Tongue (tissue), 3 donors: ENCODE measurements at places on chromosomes 3 and 15. TPM values are rescaled to one million over a fixed set of nuclear protein-coding genes. Genes with fewer than 3 reads are reported as not detected.

DNA sequence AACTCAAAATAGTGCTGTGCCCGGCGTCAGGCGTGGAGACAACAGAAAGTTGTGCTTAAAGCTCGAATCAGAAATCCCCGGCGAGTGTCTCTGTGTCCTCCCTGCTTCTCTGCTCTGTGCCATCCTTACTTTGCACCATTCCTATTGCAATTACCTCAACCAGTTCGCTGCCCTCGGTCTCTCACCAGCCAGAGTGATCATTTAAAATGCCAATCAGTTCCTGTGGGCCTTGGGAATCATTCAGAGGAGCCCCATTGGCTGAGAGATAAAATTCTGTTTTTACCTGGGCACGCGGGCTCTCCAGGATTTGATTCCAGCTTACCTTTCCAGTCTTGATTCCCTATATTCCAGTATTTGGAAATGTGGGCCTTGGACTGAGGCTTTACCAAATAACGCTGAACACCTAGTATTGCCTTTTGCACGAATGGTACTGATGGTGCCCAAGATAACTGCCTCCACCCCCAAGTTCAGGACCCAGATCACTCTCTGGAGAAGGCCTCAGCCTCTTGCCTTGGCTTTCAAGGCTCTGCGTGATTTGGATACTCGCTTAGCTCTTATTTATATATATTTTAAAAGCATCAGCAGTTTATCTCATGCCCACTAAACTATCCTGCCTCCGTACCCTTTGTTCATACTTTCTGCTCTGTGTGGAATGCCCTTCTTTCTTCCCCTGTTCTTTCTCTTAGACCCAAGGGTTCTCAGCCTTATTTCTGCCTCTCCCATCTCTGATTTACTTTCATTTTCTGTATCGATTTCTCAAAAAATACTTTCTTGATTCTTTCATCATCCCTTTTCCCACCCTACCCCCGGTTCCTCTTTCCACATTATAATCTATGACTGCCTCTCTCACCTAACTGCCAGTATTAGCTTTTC lies 863 bp downstream of the PSMA4 start:
- no peak for DNase-seq

Gene A4GNT
- not detected for total RNA-seq

- peak; percentile 37 for DNase-seq
These were observed 74.3 kb downstream of the TJP1 start for GRCh38 chr15:29747837-29748417.

- peak; percentile 91 for DNase-seq
These were observed 41.1 kb downstream of the LYZL4 start for GRCh38 chr3:42369304-42369703.

Gene CHRD
- total RNA-seq, result 33.5 TPM

GRCh38 chr15:40054605-40054854 lies 15.5 kb upstream of the SRP14 start:
- no peak for DNase-seq

GRCh38 chr3:129476586-129476985 lies 36.6 kb downstream of the IFT122 start:
- no peak for DNase-seq

- DNase-seq, result no peak
These were observed 963.2 kb downstream of the ROBO2 start for GRCh38 chr3:78003090-78003489.

Gene CNTN4
- 34.3 TPM for total RNA-seq

Gene CASR
- not detected for total RNA-seq

GRCh38 chr15:81001152-81002008 lies 657 bp downstream of the TLNRD1 start:
- DNase-seq, result peak; percentile 63

DNA sequence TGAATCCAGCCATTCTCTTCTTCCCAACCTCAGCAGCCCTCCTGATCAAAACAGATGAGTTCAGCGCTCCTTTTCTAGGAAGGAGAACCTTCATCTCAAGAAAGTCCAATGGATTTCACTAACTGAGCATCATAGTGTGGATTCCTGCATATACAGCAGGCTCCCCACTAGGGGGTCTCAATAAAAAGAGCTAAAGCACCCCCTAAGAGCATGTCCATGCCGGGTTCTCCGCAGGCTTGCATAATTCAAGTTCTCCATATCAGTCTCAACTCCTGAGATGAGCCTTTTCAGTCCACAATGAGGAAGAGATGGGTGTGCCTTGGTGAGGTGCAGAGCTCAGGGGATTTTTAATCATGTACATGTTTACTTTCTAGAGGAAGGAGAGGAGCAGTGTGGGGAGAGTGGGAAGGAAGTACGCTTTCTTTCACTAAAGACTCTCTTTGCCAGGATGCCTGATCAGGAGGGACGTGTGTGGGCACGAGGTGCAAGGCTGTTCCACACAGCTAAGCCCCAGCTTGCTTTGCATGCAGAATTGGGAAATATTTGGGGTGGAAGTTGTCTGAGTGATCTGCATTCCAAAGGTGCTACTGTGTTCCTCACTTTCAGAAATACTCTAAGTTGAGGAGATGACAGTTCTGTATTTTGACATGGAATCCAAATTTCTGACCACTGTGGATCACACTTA lies 563.5 kb downstream of the OCA2 start:
- no peak for DNase-seq

- no peak for DNase-seq
These were observed 8.7 kb upstream of the PLA2G4F start for GRCh38 chr15:42165106-42165505.

DNA sequence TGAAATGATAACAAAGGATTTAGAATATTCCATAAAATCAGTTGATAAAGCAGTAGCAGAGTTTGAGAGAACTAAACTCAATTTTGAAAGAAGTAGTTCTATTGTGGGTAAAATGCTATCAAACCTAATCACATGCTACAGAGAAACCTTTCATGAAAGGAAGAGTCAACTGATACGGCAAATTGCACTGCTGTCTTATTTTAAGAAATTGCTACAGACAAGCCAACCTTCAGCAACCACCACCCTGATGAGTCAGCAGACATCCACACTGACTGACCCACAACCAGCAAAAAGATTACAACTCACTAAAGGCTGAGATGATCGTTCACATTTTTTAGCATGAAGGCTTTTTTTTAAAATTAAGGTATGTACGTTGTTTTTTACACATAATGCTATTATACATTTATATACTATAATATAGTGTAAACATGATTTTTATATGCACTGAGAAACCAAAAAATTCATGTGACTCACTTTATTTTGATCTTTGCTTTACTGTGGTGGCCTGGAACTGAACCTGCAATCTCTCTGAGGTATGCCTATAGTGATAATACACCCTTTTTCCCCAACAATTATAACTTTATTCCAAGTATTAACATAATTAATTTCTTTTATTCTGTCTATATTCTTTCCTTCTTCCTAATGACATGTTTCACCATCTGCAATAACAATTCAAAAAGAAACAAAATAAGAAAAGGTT lies 109.9 kb downstream of the TBC1D5 start:
- peak; percentile 13 for DNase-seq

- DNase-seq, result no peak
These were observed 192.1 kb upstream of the TTC14 start for GRCh38 chr3:180409883-180410282.

DNA sequence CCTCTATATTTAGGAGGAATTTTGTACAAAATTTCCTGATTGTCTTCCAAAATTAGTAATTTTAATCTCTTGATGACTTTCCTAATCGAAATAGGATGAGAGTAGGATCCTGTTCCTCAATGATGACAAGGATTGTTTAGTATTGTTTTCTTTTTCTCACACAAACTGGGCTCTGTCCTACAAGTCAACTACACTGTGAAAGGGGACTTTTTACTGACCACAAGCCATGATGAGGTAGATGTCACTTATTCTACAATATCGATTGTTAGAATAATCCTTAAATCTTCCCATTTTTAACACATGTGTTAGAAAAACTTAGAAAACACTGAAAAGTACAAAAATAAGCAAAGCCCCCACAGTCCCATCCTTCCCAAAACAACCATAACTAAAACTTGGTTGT lies 35.8 kb upstream of the TSC22D2 start:
- DNase-seq, result no peak

DNA sequence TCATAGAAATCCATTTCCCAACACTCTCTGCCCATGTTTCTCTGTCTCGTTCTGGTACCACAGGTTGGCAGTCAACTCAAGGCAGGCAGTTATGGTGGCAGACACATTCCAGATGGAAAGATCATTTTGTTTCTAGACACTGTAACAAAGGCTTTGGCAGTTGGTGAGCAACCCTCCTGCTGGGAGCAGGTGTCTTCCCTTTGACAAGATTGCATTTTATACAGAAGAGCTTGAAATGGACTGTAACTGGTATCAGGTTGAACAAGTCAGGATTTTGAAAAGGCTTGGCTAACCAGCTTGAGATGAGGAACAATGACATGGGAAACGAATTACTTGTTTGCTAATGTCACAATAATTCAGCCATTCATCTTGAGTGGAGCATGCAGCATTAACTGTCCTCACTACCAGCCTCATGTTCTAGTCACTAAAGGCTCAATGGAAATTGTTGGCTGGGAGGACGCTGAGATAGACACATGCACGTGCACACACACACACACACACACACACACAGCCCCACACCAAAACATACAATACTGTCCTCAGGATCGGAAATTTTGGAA lies 170.0 kb downstream of the SEMA6D start:
- DNase-seq, result no peak

- no peak for DNase-seq
These were observed 97.4 kb upstream of the CCDC80 start for GRCh38 chr3:112738366-112738765.

DNA sequence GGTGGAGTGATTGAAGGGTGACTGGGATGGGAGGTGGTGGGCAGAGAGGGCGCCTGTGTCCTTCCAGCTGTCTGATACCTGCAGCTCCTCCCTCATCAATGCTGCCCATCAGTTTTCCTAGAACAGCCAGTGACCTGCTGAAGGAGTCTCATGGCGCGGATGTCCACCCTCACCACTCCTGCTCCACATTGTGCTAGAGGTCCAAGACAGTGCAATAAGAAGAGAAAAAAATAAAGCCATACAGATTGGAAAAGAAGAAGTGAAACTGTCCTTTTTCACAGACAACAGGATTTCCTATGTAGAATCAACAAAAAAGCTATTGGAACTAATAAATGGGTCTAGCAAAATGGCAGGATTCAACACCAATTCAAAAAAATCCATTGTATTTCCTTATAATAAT lies 7.4 kb downstream of the ZDHHC19 start:
- DNase-seq, result no peak

DNA sequence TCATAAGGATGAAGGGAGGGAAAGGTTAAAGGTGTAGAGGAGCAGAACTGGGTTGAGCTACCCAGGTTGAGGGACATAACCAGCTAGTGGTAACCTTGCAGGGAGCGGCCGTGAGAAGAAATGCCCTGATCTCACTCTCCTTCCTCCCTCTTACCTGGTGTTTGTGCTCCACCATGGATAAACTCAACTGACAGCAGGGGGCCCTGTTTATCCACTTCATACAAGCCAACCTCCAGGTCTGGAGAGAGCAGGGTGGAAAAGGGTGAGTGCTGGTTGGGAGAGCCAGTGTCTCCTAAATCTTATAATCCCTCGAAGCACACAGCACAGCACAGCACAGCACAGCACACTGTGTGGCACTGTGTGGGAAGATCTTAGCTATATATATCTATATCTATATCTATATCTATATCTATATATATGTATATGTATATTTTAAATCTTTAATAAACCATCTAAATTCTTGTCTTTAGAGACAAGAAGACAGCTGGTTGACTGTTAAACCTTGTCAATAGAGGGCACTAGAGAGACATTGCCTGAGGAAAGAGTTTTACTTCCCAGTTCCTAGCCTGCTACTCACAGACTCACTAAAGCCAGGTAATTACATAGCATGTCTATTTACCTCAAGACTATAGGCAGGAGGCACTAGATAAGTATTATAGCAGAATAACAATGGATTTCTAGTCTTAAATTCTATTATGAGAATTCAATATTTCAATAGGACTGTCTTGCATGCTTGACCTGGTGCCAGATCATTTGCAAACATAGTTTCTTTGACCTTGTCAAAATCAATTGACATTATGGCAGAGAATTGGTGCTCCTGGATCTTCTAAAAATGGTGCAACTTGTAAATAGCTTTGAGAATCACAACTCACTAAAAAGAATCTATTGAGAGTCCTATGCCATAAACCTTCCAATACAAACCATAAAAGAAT lies 21.7 kb upstream of the FMN1 start:
- no peak for DNase-seq

DNA sequence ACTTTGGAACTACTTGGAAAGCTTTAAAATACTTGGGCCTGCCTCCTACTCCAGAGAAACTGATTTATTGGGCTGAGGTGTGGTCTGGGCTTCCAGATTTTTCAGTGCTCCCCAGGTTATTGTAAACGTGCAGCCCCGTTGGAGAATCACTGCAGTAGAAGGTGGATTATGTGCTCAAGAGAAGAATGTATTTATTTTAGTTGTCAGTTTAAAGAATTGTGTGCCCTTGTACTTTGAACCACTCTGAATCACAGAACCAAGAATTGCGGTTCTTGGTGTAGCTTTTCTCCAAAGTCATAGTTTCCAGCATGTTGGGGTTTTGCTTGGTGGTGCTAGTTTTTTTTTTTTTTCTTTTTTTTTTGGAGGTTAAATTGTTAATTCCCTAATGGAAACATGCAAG lies 1.6 kb downstream of the TATDN2 start:
- DNase-seq, result no peak

DNA sequence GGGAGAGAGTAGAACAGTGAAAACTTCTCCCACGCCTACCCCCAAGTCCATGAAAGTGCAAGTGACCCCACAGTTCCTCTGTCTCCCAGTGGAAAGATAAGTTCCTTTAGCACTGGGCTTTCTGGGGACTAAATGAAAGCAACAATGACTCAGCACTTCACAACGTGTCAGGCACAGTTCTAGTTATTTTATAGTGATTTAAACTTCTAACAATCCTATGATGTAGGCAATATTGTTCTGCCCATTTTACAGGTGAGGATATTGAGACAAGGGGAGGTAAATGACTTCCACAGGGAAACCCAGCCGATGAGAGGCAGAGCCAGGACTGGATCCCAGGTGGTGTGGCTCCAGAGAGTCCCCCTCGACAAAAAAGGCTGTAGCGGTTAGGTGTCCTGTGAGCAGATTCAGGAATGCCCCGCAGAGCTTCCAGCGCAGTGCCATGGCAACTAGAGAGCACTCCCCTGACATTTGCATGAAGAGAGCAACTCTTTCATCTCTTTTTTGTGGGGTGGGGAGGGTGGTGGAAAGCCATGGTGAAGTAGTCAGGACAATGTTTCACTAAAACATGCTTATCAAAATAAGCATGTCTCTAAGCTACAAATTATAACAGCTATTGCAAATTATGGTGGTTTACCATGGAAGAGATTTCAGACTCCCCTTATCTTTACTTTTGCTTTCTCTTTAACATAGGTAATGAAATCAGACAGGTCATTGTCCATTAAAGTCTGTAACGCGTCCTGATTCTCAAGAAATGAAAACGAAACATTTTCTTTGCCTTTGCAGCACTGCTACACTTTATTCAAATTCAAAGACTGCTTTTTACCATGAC lies 62.1 kb downstream of the NR2F2 start:
- no peak for DNase-seq
